Suprapubic skin (tissue), 4 donors: ENCODE measurements at places on chromosomes 12 and 14.

DNA sequence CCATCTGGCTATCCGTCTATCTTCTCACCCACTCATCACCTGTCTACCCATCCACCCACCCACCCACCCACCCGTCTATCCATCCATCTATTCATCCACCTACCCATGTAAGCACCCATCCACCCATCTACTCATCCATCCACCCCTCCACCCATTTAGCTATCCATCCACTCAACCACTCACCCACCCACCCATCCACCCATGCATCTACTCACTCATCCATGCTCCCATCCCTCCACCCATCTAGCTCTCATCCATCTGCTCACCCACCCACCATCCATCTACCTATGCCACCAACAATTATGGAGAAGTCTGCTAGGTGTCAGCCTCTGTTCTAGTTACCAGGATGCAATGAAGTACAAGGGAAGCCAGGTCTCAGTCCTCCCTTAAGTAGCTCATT lies 11.1 kb downstream of the TNFAIP2 start:
- DNase-seq, result no peak

DNA sequence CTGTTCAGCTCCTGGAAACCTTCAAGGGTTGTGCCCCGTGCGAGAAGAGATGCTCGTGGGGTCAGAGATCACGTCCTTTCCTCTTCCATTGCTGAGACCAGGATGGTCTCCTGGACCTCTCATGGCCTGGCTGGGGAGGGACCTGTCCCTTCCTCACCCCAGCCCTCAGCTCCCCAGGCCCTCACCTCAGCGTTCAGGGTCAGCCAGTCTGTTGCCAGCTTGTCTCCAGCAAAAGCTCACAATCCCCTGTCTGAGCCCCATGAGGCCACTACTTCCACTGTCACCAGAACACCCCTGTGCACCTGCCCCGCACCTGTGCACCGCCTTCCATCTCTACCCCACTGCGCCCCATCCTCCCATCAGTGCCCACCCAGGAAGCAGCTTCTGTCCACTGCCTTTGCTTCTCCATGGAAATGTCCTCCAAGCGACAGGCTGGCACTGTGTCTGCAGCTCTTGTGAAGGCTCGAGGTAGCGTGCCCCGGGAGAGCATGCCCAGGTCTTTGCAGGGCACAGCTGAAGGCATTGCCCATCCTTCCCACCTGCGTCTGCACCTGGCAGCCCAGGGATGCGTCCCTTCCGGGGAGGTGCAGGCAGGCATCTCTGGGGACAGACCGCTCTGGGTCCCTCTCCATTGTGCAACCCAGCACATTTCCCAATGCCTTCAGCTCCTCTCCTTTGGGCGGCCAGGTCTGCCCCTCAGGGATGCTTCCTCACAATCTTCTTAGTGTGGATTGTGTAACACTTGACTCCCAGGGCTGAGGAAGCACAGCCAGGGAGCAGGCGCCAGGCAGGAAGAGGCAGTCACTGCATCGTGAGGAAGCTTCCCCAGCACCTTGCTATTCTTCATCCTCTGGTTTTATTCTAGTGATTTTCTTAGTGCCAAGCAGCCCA lies 179.6 kb downstream of the ADGRD1 start:
- peak; percentile 62 for DNase-seq

DNA sequence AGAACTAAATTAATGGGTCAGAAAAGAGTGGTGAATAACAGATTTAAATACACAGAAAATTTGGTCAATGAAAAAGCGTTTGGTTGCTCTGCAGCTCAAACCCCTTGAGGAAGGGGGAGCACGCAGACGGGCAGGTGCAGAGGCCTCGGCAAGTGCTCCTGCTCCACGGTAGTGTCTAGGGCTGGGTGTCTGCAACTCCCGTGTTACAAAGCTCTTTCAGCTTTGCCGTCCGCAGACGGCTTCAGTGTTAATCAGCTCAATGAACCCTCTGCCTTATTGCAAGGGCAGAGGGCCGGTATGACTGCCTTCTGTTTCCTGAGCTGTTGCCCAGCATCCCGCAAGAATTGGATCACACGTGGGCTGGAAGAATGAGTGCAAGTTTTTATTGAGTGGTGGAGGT lies 125.7 kb upstream of the TRHDE start:
- DNase-seq, result no peak

- no peak for DNase-seq
Measured at GRCh38 chr14:106318700-106319099, 792.3 kb downstream of the TMEM121 start.

- no peak for DNase-seq
Measured at GRCh38 chr14:104739546-104740516, 13.1 kb upstream of the SIVA1 start.

DNA sequence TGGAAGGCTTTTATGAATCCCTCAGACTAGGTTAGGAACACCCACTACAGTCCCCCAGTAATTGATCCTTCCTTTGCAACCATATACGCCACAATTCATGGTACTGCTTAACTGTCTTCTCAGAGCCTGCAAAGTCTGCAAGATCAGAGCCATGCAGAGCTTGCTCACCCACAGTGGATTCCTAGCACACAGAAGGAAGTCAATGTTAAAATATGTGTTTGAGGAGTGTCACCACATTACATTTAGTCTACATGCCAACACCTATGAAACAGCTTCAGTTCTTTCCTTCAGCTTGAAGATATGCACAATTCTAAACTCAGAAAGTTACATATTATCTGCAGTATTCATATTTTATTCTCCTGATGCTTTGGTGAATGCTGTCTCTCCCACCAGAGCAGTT lies 138.5 kb downstream of the NDUFA12 start:
- DNase-seq, result no peak

DNA sequence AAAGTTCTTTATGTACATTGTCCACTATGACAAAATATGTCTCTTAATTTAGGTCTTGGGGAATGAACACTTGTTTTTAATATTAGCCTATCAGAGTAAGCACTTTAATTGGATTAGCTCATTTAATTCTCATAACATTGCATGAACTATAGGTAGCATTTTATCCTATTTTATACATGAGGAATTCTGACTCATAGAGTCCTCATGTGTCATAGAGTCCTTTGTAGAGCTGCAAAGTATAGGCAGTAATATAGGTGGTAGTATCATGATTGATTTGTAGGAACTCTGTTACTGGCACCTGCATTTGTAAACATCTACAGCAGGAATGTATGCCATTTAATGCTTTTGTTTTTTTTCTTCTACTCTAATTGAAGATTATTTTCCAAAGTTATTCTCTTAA lies 96.0 kb downstream of the GPHN start:
- no peak for DNase-seq

GRCh38 chr12:27696864-27697564 lies 767 bp downstream of the REP15 start:
- DNase-seq, result no peak
